ENCODE measurements at places on chromosomes 6 and 20.
A peak's percentile ranks its signal among the peaks of the same experiment; 100 is the strongest.

- no peak for DNase-seq
Observed at GRCh38 chr6:2008383-2008976, 236.9 kb downstream of the GMDS start.

GRCh38 chr6:24451581-24452388 is 37.6 kb downstream of the GPLD1 start:
- DNase-seq, result no peak

GRCh38 chr6:139698526-139699176 is 324.2 kb upstream of the CITED2 start:
- DNase-seq, result peak; percentile 43

- DNase-seq, result peak; percentile 36
Observed at GRCh38 chr6:83354747-83355146, 76.1 kb downstream of the ME1 start.

DNA sequence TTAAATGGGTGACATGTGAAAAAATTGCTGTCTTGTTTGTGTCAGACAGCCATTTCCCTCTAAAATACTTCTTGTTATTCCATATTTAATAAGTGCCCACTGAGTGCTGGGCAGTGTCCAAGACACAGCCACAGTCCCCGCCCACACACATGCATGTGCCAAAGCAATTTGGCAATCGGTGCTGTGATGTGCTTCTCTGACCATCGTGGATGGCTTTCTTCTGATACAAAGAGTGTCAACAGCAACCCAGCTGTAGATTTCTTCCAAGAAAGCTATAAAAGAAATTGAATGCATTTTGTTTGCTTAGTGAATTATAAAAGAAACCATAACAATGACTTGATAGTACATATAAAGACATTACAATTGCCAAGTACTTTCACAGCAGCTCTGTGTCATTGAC is 140.5 kb upstream of the ATXN1 start:
- peak; percentile 90 for DNase-seq

GRCh38 chr6:141077355-141078333 is 1055.1 kb upstream of the GJE1 start:
- DNase-seq, result peak; percentile 18

DNA sequence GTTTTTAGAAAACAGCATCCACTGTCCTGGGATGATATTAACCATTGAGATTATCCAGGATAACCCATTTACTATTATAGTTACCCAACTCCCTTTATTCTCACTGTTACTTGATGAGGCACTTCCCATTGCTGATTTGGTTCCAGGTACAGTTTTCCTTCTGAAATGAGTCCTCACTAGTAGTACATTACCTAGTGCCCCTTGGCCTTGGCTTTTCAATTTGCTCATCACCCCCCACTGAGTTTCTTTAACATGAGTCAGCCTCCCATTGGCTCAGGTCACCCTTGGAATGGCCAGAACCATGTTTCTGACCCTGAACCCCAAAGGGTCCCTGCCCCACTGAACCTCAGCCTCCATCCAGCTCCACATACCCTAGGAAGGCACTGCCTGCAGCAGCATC is 28.4 kb downstream of the MDGA1 start:
- DNase-seq, result no peak

GRCh38 chr20:21344206-21344900 is 41.2 kb downstream of the XRN2 start:
- no peak for DNase-seq

GRCh38 chr6:21158149-21158548 is 435.4 kb upstream of the SOX4 start:
- no peak for DNase-seq

GRCh38 chr6:148438632-148439031 is 96.0 kb downstream of the SASH1 start:
- peak; percentile 74 for DNase-seq

DNA sequence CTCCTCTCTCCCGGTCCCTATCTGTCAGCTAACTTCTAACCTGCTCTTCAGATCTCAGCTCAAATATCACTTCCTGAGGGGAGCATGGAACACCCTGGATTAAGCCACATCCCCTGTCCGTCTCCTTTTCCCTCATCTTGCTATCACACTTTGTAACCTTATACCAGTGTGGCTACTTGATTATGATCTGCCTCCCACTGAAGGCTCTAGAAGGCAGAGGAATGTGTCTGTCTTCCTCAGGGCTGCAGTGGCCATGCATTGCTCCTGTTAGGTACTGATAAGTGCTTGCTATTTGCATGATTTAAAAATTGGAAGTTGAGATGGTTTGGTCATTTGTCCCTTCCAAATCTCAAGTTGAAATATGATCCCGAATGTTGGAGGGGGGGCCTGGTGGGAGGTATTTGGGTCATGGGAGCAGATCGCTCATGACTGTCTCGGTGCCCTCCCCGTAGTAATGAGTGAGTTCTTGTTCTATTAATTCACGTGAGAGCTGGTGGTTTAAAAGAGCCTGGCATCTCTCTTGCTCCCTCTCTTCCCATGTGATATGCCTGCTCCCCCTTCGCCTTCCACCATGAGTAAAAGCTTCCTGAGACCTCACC is 71.4 kb downstream of the PLCB4 start:
- no peak for DNase-seq

- no peak for DNase-seq
Observed at GRCh38 chr6:133644548-133644891, 244.4 kb upstream of the TCF21 start.

- DNase-seq, result no peak
Observed at GRCh38 chr6:130848945-130849344, 21.7 kb downstream of the SMLR1 start.

- DNase-seq, result peak; percentile 79
Observed at GRCh38 chr6:127458817-127459216, 372 bp downstream of the KIAA0408 start.

- no peak for DNase-seq
Observed at GRCh38 chr6:53671111-53671510, 5.6 kb upstream of the KLHL31 start.

DNA sequence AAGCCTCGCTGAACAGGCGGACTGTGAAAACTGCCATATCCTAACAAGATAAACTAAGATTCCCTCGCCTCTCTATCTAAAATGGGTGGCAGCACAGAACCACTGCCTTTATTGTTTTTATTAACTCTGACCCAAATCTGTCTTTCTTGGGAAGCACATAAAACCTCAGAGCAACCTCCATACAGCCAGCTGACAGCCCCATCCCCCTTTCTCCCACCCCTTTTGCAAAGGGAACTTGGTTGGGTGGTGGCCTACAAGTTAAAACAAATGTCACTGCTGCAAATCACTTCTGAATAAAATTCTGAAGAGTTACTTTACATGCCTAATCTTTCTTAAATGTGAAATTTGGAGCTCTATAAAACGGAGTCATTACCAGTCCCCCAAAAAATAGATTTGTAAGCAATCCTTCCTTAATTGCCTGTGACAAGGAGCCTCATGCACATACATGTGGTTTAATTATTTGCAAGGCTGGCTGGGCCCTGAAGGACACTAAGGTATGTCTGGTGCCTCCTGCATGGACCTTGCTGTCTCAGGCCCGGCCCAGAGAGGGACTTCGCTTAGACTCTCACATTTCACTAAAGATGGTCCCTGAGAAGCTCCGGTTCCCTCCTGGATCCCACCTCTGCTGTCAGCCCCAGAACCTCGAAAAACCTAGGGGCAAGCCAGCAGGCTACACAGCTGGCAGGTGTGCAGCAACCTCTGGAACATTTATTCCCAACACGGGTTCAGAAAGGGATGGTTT is 21.7 kb downstream of the PXDC1 start:
- no peak for DNase-seq

DNA sequence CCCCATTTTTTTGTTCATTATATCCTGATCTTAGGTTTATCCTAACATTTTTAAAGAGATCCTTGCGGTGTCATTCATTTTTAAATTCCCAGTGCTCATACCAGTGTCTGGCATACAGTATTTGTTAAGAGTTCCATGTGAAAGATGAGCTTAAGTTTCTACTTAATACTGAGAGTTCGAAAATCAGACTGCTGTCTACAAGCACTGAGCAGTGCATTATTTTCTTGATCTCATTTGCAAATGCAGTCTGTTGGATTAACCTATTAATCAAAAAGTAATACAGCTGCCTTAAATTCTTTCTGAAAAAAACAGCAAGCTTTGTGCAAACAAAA is 663 bp downstream of the COQ3 start:
- DNase-seq, result no peak

- DNase-seq, result no peak
Observed at GRCh38 chr20:59291740-59292383, 8.5 kb upstream of the EDN3 start.

GRCh38 chr6:119536666-119537065 is 187.1 kb upstream of the MAN1A1 start:
- DNase-seq, result no peak

- peak; percentile 22 for DNase-seq
Observed at GRCh38 chr6:22108199-22108598, 188.6 kb downstream of the PRL start.

DNA sequence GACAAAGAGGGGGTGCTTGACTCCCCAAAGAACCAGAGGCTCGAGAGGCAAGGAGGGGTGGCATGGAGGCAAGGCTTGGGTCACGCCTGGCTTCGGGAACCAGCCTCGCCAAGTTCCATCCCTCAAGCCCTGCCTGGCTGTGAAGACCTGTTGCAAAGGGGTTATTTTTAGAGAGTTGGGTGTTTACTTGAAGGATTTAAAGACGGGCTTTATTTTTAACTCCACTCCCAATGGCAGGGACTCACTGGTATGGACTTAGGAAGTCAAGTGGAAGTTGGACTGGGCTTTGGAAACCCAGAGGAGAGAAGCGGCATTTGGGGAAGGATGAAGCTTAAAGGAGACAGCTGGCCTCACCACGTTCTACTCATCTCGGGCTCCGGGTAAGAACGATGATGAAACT is 43.1 kb downstream of the JPH2 start:
- no peak for DNase-seq

DNA sequence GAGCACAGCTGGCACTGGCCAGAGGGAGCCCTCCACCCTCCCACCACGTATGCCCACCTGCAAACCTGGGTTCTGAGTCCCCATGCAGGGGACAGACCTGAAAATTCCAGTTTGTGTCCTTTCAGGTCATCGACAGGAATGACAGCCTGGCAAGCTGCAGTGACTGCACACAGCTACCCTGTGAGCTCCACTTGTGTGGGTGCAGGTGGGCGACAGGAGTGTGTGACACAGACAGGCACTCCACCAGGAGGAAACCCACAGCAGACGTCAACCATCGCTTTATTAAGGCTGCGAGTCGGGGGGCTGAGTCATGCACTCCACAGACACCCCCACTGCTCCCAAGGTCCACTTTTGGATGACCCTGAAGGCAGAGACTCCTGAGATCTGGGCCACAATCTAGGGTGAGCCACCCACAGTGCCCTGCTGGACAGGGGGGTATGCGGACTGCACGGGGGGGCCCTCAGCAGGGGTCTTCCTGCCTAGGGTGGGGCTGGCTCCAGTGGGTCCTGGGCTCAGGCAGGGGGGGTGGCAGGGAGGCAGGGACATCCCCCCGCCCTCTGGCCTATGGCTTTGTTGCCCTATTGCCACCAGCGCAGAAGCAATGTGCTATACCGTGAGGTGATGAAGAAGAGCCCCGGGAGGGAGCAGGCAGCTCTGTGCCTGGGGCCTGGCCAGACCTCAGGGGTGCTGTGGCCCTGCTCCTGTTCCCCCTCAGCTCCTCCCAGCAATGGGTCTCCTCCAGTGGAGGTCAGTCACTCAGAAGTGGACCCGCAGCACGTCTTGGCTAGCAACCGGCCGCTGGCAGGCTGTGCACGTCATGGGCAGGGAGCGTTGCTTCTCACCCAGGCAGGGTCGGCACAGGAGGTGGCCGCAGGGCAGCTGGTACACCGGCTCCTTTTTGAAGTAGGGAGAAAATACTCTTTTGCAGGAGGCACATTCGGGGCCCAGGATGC is 25.1 kb upstream of the AVP start:
- DNase-seq, result no peak

DNA sequence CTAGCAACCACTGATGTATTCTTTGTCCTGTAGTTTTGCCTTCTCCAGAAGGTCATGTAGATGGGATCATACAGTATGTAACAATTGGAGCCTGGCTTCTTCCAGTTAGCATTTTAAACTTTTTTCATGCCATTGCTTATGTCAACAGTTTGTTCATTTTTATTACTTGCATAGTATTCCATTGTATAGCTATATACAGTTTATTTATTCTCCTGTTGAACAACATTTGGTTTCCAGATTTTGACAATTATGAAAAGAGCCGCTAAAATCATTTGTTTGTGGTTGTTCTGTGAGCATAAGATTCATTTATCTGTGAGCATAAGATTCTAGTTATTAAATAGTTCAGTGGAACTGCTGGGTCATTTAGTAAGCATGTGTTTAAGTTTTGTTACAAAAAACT is 23.5 kb upstream of the CMTR1 start:
- DNase-seq, result no peak

GRCh38 chr6:55758156-55758937 is 117.0 kb downstream of the BMP5 start:
- DNase-seq, result peak; percentile 94

- DNase-seq, result no peak
Observed at GRCh38 chr6:15465212-15465611, 197.6 kb downstream of the DTNBP1 start.

DNA sequence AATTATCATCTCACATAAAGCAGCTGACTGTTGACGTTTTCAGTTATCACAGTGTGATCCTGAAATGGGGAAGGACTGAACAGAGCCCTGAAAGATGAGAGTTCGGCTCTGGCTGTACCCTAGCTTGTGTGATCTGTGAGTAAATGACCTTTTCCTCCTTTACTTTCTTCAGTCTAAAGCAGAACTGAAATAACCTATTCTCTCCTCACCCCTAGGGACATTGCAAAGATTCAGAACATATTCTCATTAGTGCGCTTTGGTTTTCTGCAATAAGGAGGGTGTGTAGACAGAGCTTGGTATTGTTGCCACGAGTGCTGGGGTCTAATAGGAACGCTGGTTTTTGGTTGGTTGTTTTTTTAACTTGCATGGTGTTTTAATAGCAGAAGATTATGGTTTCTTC is 16.7 kb downstream of the FARS2 start:
- no peak for DNase-seq

DNA sequence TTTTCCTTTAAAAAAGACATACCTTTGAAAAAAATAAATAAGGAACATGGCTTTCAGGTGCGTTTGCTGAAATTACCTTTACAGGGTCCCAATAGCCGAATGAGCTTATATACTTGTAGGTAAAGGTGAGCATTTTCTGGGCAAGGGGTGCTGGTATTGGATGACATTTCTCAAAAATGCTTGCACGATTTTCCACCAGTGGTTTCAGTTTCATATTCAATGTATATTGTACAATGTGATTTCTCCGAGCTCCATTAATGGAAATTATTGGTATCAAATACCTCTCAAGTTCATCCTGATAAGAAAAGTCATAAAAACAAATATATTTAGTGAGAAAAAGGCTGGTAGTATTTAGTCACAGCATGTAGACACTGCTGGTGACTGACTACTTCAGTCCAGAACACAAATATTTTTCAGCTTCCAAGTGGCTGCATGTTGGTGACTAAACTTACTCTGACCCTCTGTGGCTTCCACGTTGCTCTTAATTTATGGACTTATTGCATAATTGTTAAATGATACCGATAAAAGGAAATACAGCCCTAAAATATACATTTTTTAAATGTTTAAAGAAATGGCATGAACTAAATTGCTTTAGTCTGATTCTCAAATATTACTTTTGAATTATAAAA is 32.9 kb upstream of the ZBTB24 start:
- DNase-seq, result no peak

GRCh38 chr6:137227871-137228302 is 8.7 kb upstream of the IFNGR1 start:
- peak; percentile 31 for DNase-seq

GRCh38 chr20:63452341-63452740 is 20.1 kb downstream of the KCNQ2 start:
- DNase-seq, result no peak
